ENCODE measurements at places on chromosomes 16 and 17. TPM values are rescaled to one million over a fixed set of nuclear protein-coding genes. Genes with fewer than 3 reads are reported as not detected.

Gene KRT25
- not detected for total RNA-seq

Gene UTS2R
- total RNA-seq: 0.15 TPM

Gene CDH5
- total RNA-seq: not detected

Gene AKAP1
- 10.9 TPM for total RNA-seq

Gene PDILT
- not detected for total RNA-seq

Gene NOG
- not detected for total RNA-seq

Gene KRT33B
- not detected for total RNA-seq

Gene STUB1
- total RNA-seq: 174 TPM

Gene STH
- not detected for total RNA-seq

Gene PIPOX
- total RNA-seq: 3.0 TPM

Gene NECAB2
- under 0.01 TPM for total RNA-seq

Gene BICDL2
- total RNA-seq: 0.17 TPM

Gene WIPF2
- 8.1 TPM for total RNA-seq

Gene TBC1D16
- total RNA-seq: 94.3 TPM

Gene FOXJ1
- total RNA-seq: not detected

Gene TAF1C
- total RNA-seq: 23.0 TPM

Gene KRT20
- not detected for total RNA-seq

Gene HOXB4
- 5.8 TPM for total RNA-seq

Gene ABCC11
- total RNA-seq: 0.44 TPM

Gene CFAP119
- 0.66 TPM for total RNA-seq

Gene CASKIN1
- 2.0 TPM for total RNA-seq

Gene RNF43
- under 0.01 TPM for total RNA-seq

Gene EVPLL
- total RNA-seq: not detected

Gene CLEC19A
- not detected for total RNA-seq

Gene MYLK3
- 0.15 TPM for total RNA-seq

Gene HAS3
- total RNA-seq: 0.66 TPM

Gene OR4D1
- total RNA-seq: under 0.01 TPM

Gene IKZF3
- total RNA-seq: not detected

Gene KRT33A
- total RNA-seq: not detected

Gene CA7
- total RNA-seq: not detected

Gene ESRP2
- total RNA-seq: 0.99 TPM

Gene ATP1B2
- total RNA-seq: 0.17 TPM

Gene ITGAE
- total RNA-seq: 10.1 TPM

All from smooth muscle cell of trachea (primary cell).